ENCODE measurements at places on chromosomes 6 and 20.

DNA sequence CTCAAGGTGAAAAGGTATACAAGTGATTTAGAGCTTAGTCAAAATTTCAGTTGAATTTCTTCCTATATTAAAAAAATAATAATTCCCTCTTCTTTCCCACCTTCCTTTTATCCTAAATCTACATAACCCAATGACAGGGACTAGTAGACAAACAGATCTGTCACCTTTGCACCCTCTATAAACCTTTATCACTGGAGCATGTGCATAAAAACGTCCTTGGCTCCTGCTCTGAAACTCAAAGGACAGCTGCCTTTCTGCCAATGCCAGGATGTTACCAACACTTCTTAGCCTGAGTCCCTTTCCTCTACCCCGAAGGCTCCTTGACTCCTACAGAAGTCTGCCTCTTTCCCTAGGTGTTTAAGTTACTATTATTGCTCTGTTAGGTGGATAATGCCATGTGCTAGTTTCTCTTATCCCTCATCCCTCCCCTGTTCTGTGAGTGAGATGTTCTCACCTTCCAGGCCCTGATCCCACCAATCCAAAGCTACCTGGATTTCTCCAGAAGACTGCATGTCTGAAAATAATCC, 4.3 kb downstream of the CLVS2 start:
- DNase-seq, result no peak

DNA sequence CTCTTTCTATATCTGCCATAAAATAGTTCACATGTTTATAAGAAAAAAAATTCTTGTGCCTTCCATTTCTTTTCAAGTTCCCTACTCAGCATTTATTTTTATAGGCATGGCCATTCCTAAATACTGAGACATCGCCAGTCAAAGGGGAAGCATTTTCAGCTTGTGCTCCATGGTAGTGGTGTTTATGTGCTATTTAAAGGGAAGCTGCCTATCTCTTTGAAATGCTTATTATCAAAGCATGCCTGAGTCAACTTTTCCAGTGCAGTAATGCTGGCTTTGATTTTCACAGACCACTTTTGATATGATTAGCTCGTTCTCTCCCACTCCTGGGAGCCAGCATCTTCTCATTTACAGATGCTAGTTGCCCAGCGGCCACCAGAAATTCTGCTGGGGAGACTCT, 124.1 kb upstream of the RIN2 start:
- no peak for DNase-seq

DNA sequence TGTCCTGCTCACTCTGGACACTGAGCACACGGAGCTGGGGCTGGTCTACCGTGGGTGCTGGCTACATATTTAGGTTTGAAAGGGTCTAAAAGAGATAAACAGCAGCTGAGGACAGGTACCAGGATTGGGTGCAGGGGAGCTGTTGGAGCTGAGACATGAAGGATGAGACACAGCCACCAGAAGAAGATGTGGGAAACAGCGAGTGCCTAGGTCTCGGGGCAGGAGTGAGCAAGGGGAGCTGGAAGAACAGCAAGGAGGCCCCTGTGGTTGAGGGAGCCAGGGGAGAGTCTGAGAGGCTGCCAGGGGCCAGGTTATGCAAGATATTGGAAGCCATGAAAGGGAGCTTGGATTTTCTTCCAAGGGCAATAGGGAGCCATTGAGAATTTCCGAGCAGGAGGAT, 434.0 kb upstream of the SULF2 start:
- no peak for DNase-seq

- no peak for DNase-seq
These were observed 12.2 kb downstream of the SUN5 start for GRCh38 chr20:32991792-32992641.

DNA sequence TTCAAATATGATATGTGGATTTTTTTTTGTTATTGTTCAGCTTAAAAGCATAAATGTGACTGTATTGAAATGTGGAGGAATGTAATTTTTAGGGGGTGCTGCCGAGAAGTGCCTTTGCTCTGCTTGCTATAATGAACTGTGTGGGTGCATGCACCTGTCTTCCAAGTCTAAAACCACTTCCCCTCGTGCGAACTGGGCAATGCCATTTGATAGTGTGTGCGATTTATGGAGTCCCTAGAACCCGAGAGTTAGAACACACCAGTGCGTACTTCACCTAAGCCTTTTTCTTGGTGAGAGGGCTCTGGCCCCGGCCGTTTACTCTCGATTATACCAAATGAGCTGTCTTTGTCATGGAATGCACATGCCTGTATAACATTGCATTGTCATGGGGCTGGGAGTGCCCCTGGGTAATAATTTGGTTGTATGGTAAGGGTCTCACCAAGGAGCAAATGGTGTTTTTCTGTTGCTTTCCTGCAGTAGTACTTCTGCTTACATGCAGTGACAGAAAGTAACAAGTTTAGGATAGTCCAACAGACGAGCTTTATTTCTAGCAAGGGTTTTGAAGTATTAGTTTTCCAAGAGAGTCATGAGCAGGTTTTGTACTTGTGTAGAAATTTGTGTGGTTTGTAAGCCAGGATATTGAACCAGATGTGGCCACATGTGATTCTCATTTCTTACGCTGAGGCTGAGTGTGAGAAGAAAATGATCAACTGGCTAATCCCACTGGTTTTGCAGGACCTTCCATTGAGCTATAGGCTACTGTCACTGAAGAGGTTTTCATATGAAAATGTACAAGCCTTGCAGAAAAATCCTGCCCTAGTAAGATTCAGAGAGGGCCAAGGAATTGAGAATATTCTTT, 172.4 kb downstream of the DTNBP1 start:
- no peak for DNase-seq

GRCh38 chr6:101435038-101435437, 41.5 kb downstream of the GRIK2 start:
- DNase-seq, result no peak

DNA sequence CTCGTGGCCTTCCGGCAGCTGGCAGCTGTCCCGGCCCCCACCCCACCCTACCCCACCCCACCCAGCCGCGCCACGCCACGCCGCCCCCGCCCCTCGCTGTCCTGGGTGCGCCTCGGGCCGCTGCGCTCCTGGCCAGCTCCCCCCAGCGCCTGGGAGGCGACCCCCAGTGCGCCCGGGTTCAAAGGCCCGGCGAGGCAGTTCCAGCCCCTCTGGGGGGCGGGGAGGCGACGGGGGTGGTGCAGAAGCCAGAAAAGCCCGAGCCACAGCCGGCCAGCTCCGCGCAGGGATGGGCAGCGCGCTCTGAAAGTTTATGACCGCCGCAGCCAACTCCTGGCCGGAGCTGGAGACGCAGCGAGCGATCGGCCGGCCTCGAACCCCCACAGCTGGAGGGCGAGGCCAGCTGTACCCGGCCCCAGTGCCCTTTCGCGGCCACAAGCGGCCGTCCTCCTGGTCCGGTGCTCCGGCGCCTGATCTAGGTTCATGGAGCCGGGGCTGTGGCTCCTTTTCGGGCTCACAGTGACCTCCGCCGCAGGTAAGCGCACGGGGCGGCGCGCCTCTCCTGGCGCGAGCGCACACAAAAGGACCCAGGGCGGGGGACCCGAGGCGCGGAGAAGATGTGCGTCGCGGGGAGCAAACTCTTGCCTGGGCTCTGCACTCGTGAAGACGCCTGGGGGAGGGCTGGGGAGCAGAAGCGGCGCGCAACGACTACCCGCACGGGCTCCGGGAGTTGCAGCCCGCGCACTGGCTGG, at the start of gene EDN3:
EDN3 (plus strand) TSS at position 279 of the 749 bp plus-strand sequence; CDS start at position 481, 202 bp downstream.
- DNase-seq, result no peak

DNA sequence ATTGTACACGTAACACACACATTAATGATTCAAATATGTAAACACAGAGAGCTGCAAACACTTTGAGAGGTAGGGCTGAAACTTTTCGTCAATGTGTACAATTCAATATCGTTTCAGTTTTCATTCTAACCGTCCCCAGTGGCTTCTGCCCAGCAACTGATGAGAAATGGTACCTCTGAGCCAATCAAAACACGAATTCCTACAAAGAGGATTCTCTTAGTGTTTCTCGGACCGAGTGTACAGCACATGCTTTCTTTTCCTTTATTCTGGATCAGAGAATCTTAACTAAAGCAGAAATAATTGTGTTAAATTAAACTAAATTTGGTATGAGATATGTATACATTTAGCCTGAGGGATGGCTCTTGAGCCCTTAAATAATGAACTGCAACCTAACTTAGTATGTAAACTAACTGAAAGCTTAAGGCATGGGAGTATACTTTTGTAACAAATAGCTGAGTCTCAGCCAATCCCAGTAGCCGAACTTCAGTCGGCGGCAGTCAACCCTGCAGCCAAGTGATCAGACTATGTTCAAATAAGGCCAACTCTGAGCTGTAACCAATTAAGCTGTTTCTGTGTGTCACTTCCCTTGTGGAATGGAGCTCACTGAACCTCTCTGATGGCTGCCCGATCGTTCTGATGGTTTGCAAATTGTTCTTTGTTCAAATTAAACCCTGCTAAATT, 16.1 kb downstream of the BTN2A1 start:
- peak; percentile 94 for DNase-seq
